ENCODE measurements at places on chromosomes 1 and 21.

DNA sequence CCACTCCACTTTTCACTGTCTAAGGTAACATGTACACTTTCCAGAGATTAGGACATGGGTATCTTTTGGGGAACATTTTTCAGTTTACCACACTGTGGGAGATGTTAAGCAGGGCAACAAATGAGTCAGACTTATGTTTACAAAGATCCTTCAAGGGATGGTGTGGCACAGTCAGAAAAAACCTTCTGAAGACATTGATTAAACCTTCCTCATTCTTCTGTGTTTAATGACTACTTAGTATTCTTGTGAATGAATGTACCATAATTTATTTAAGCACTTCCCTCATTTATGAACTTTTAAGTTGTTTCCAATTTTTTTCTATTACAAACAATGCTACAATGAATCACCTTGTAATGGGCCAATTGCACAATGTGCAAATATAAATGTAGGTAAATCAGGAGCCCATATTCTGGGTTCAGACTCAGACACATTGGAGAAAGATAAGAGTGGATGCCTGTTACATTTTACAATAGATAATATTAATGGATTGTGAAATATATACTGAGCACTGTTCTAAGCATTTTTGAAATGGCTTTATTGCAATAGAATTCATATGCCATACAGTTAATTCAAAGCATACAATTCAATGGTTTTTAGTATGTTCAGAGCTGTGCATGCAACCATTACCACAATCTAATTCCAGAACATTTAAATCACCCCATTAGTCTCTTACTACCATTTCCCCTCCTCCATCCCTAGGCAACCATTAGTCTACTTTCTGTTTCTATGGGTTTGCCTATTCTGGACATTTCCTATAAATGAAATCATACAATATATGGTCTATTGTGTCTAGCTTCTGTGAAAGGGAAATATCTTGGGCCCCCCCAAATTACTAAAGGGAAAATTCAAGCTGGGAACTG, 1.9 kb upstream of the SFT2D2 start:
- no peak for DNase-seq

DNA sequence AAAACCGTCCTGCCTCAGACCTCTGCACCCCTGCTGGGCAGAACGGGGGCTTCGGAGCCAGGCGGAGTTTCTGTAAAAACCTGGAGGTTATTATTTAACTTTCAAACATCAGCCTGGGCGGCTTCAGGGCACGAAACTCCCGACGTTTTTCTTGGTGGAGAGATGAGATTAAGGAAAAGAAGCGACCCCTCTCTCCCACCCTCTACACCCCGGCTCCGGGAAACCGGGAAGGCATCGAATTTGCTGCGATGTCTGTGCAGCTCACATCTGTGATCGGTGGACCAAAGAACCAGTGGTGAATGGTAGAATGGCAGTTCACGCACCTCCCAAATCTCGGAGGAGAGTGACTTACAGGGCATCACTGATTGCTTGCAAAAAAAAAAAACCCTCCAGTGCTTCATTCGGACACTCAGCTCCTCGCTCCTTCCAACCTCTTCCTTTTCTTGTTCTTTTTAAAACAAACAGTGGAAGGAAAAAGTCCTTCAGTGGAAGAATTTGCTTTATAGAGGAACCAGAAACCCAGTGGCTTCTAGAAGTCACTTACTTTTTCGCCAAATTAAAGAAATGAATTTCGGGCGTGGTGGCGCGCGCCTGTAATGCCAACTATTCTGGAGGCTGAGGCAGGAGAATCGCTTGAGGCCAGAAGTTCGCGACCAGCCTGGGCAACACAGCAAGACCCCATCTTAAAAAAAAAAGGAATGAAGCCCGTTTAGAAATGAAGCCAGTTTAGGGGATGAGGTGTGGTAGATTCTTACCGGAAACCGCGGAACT, 884 bp downstream of the PHACTR4 start:
- DNase-seq, result peak; percentile 4

- no peak for DNase-seq
Observed at GRCh38 chr1:170558731-170559130, 26.8 kb downstream of the GORAB start.

DNA sequence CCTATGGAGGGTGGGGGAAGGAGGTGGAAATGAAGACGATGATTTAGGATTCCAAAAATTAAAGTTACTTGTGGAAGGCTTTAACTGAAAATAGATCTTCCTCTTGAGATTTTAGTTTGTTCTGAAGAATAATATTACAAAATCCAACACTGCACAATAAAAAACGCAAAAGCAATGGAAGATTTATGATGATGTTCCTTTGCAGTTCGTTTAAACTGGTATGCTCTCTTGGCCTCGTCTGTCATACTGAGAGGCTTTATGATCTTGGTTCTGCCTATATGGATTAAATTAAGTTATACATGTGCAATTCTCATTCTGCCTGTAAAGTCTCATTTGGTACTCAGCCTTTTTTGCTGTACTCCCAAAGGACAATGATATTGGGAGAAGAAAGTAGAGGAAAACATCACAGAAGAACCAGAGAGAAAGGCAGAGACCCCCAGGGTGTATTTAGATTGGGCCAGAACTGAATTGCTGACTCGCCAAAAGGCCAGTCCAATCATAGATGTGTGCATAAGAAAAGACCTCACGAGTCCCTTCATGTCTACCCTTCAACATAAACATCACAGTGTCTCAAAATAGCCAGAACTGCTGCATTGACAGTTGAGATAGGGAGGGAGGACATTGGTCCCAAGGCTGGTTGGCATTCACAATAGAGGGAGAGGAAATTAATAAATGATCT, 188.6 kb downstream of the GREM2 start:
- no peak for DNase-seq

DNA sequence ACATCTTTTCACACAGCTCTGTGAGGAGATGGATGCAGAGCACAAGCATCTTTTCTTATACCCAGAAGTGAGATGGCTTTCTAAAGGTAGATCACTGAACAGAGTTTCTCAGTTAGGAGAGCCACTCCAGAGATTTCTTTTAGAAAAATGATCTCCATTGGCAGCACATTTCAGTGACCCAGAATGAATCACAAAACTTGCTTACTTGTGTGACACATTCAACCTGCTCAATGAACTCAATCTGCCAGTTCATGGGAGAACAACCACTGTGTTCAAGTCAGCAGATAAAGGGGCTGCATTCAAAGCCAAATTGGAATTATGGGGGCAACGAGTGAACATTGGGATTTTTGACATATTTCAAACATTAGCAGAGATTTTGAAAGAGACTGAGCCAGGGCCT, 78.3 kb downstream of the UCHL5 start:
- DNase-seq, result no peak

DNA sequence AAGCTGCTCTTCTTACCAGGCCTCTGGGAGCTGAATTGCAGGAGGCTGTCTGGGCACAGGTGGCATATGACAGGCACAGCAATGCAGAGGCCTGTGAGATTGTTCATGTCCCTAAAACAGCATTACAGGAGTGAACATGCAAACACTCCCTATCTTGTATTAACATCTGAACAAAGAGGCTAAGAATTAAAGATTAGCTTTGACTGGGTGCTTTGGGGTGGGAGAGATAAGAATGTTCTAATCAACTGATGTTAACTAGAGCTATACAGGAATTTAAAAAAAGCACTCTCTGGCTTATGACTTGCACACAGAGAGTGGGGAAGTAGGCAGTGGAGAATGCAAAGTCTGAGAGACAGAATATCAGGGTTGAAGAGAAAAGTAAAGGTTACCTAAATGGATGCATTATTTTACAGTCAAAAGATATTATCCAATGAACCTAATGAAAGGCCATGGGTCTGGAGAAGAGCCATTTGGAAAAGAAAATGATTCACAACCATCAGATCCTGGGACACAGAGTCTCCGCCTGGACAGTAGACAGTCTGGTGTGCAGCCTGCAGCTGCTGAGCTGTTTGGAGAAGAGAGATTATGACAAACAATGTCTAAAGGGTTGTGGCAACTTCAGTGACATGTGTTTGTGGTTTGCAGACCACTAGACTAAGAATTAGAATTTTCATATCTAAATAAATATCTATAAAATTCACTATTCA, 20.2 kb downstream of the DPT start:
- DNase-seq, result no peak

- DNase-seq, result no peak
Observed at GRCh38 chr1:15923241-15923640, 52.7 kb downstream of the ZBTB17 start.

DNA sequence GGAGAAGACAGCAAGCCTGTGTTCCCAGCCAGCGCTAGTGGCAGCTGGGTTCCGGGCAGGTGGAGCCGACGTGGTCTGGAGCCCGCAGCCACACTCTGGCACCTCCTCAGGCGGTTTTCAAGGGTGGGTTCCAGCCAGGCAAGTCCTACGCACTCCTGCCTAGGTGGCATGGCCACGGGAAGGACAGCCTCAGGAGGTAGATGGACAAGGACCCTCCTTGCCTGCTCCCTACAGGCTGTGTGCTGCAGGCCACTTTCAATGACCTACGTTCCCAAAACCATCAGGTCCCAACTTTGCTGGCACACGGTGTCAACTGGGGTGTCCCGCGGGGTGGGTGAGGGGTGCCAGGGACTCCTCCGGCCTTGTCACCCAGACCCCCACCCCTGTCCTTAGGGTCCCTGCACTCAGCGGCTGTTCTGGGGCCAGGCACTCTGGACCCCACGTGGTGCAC, 6.7 kb upstream of the PTGER3 start:
- DNase-seq, result no peak

- DNase-seq, result no peak
Observed at GRCh38 chr21:44711327-44712202, at the start of gene TSPEAR. Gene TSPEAR (minus strand): TSS chr21:44711572. CDS start chr21:44711514, 58 bp downstream.

DNA sequence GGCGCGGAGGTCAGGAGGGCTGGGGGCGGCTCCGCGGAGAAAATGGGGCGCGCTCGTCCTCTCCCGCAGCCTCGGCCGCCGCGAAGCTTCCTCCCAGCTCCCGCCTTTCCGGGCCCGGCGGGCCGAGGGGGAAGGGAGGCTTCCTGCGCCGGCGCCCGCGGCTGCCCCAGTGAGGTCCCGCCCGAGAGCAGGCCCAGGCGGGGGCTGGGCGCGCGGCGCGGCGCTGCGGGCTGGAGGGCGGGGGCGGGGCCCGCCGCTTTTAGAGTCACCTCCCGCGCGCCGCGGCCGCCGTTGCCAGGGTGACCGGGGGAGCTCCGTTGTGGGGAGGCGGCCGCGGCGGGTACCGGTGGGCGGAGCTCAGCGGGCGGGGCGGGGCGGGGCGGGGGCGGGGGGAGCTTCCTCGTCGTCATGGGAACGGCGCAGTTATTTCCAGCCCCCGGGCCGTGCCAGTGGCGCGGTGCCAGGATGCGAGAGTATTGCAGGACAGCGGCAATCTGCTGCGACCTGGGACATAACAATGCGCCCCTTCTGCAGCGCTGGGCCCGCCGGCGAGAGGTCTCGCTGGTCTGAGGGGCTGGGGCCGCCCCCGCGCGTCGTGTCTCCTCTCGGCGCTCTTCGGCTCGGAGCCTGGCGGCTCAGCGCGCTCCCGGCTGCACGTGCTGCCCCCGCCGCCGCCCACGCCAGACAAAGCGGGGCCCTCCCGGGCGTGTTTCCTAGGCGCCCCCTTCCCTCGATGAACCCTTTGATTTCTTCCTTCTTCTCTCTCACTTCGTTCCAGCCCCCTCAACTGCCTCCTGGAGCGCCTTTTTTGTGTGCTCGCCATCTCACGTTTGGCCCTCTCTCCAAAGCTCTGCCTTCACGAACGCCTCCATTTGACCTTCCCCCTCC, 16.9 kb downstream of the IER5 start:
- peak; percentile 79 for DNase-seq

DNA sequence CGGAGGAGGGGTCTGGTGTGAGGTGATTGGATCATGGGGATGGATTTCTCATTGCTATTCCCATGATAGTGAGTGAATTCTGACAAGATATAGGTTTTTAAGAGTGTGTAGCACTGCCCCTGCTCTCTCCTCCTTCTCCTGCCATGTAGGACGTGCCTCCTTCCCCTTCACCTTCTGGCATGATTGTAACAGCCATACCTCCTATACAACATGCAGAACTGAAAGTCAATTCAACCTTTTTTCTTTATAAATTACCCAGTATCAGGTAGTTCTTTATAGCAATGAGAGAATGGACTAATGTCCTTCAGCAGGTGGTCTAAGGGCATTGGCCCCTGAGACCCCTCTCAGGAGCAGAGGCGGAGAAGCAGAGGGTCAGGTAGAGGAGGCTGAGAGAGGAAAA, 168.7 kb upstream of the ETV3 start:
- DNase-seq, result no peak

DNA sequence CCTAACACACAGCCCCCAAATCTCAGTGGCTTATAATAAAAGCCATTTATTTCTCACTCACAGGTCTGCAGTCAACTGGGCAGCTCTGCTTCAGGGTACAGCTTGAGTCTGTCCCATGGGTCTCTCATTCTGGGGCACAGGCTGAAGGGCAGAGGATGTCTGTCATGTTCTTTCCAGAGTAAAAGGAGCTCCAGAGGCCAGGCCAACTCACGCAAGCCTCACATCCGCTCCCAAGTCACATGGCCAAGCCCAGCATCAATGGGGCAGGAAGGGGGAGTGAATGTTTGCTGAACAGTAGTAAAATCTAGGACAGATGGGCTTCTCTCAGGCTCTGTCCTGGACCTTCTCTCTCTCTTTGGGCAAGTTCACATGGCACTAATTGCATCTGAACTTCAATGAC, 7.1 kb upstream of the SSBP3 start:
- no peak for DNase-seq

DNA sequence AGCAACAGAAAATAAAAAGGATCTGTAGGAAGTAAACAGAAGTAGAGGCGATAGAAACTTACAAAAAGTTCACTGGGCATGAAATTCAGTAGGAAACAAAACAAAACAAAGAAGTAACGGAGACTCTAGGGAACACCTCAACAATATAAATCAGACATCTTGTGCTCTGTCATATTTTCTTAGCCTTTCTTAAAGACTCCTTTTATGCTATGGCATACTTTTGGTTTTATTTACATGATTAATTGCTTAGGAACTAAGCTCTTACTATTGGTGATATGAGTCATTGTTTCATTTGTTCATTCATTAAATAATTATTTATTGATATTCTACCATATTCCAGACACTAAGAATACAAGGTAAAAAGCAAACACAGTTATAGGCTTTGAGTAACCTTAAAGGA, 126.6 kb downstream of the KCNT2 start:
- DNase-seq, result no peak

Measured in NCI-H524 (cell line).